ENCODE measurements at places on chromosomes 7 and 10.

- no peak for DNase-seq
Measured at GRCh38 chr7:91054374-91054773, 209.9 kb upstream of the FZD1 start.

GRCh38 chr10:112794201-112794600 is 155.8 kb upstream of the TCF7L2 start:
- no peak for DNase-seq

DNA sequence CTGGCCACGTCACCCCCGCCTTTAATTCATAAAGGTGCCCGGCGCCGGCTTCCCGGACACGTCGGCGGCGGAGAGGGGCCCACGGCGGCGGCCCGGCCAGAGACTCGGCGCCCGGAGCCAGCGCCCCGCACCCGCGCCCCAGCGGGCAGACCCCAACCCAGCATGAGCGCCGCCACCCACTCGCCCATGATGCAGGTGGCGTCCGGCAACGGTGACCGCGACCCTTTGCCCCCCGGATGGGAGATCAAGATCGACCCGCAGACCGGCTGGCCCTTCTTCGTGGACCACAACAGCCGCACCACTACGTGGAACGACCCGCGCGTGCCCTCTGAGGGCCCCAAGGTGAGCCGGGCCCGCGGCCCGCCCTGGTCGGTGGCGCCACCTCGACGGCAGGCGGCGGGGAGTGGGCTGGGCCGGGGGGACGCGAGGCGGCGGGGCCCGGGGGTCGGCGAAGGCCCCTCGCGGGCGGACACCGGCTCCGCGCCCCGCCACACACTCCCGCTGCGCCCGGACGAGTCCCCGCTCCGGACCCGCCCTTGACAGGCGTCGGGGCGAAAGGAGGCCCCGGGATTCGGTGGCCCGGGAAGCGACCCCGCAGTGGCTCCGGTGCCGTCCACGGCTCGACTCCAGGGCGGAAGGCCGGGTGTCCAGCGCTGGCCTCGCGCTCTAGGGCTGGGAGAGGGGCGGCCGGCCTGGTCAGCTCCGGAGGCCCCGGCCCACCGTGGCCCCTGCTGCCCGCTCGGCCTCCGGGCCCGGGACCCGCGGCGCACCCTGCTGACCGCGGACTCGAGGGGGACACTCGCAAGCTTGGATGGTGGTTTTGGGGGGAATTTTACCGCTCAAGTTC is 557 bp downstream of the BAG3 start:
- no peak for DNase-seq

- peak; percentile 78 for DNase-seq
Measured at GRCh38 chr10:65846541-65846940, 1079.3 kb upstream of the LRRTM3 start.

DNA sequence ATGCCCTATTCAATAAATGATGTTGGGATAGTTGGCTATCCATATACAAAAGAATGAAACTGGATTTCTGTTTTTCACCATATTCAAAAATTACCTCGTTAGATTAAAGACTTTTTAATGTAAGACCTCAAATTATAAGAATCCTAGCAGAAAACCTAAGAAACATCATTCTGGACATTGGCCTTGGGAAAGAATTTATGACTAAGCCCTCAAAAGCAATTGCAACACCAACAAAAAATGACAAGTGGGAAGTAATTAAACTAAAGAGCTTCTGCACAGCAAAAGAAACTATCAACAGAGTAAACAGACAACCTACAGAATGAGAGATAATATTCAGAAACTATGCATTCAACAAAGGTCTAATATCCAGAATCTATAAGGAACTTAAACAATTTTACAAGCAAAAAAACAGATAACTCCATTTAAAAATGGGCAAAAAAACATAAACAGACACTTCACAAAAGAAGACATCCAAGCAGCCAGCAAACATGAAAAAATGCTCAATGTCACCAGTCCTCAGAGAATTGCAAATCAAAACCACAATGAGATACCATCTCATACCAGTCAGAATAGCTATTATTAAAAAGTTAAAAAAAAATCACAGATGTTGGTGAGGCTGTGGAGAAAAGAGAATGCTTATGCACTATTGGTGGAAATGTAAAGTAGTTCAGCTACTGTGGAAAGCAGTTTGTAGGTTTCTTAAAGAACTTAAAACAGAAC is 309.8 kb downstream of the AHR start:
- DNase-seq = no peak

GRCh38 chr7:2689951-2690705 is 2.1 kb downstream of the AMZ1 start:
- DNase-seq = no peak

GRCh38 chr10:47364366-47364765 is 16.2 kb downstream of the RBP3 start:
- no peak for DNase-seq

- DNase-seq = no peak
Measured at GRCh38 chr7:68166525-68166924, 1169.9 kb downstream of the TYW1 start.

DNA sequence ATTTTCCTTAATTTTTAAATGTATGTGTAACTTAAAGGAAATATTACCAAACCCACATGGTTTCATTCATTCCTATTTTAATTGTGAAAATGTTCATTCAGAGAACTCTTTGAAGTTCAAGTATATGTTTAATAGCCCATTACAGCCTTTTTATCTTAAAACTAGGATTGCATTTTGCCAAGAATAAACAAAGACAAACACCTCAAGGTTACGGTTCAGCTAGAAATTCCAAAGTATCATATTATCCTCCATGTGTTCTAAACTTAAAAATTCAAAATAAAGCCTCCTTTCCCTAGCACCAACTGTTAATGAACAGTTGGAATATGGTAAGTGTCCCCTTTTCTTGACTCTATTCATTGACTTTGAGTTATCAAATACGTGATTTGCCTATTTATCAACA is 215.6 kb upstream of the SEMA3E start:
- DNase-seq = peak; percentile 61

DNA sequence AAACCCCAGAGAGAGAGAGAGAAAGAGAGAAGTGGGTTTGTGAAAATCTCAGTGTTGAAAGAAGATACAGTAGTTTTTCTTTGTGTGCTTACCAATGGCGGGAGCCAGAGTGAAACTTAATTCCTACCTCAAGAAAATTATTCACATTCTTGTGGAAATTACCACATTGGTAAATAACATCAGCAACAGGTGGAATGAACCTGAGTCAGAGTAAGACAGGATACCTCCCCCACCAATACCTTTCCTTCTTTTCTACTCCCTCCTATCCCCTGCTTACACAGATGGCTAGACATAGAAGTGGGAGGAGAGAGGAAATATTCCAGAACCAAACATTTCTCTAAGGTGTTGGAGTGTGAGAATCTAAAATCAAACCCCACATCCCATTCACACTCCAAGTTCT is 793.9 kb downstream of the SORCS3 start:
- no peak for DNase-seq

GRCh38 chr7:158037211-158037610 is 550.4 kb downstream of the PTPRN2 start:
- DNase-seq = no peak

DNA sequence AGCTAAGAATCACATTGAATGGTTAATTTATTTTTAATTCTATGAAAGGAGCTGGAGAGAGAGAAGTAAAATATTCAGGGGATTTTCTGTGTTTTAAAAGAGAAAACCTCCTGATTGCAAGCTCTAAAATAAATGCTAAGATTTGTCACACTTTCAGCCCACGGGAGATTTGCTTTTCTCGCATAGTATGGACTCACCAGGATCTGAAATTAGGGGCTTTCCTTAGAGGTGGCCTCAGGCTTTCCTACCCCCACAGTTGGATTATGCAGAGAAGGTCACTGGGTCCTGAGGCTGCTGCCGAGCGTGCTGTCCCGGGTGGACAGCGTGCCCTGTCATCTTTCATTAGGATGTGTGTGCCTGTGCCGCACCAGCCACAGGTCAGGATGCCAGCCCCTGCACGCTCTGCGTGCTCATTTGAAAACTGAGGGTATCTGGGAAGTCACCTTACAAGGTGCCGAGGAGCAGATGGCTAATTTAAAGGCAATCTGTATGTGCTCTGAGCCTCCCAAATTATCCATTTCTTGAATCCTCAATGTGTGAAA is 258.8 kb downstream of the CELF2 start:
- no peak for DNase-seq

DNA sequence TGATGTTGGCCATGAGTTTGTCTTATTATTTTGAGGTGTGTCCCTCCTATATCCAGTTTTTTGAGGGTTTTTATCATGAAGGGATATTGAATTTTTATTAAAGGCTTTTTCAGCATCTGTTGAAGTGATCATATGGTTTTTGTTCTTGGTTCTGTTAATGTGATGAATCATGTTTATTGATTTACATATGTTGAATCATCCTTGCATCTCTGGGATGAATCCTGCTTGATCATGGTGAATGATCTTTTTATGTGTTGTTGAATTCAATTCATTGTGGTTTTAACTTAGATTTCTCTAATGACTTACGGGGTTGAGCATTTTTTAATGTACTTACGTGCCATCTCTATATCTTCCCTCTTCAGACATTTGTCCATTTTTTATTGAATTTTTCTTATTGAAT is 22.9 kb downstream of the DLD start:
- DNase-seq = no peak

DNA sequence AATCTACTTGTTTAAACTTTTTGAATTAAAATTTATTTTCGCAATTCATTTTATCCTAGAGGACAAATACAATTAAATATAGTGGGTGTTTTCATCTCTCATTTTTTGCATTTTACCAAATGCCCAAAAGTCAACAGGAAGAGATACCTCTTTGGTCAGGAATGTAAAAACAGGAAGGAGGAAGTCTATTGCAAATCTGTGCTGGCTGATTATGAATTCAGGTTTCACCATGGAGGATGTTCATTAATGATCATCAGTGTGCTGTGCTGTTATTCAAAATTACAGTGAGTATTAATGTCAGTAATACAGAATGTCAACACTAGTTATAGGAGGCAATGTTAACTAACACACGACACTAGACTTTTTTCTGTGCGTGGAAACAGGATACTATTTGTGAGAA is 24.7 kb downstream of the EXOC6 start:
- peak; percentile 6 for DNase-seq

- DNase-seq = peak; percentile 76
Measured at GRCh38 chr7:144468990-144469732, 65.7 kb upstream of the NOBOX start.

GRCh38 chr10:44010873-44011602 is 362.4 kb upstream of the ZNF32 start:
- DNase-seq = no peak

- DNase-seq = no peak
Measured at GRCh38 chr10:91567815-91568214, 65.1 kb downstream of the PPP1R3C start.

DNA sequence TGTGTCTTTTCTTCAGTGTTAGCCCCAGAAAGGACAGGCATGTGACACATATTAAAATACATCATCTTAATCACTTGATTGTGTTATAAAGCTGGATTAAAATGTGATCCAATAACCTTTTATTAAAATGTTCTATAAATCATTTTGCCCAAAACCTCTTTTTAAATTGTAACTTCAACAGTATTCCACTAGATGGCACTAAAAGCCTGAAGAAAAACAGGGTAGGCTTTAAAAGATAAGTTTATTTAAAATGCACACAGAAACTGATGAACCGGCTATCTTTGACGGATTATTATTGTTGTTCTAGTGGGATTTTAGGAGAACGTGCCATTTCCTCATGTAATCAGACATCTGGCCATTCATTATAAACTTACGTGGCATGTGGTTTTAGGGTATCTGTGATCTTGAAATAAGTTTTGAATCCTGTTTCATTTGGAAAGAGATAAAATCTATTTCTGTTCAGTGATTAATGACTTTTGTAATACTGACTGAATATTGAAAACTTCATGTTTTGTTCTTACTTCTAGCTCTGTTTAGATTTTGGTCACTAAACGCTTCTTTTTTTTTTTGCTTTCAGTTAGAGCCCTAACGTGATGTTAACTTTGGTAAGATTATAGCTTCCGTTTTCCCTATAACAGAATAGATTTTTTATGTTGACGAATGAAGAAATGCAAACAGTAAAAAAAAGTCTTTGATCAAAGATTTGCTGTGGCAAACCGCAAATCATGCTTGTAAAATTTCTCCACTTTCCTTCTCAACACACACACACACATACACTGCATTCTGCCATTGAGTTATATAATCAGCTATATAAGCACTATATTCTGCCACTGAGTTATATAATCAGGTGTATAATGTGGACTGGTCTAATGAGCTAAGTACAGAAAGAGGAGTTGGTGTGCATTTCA is 13.6 kb downstream of the VPS50 start:
- peak; percentile 50 for DNase-seq

GRCh38 chr7:154998481-154998880 is 4.4 kb downstream of the PAXIP1 start:
- no peak for DNase-seq

DNA sequence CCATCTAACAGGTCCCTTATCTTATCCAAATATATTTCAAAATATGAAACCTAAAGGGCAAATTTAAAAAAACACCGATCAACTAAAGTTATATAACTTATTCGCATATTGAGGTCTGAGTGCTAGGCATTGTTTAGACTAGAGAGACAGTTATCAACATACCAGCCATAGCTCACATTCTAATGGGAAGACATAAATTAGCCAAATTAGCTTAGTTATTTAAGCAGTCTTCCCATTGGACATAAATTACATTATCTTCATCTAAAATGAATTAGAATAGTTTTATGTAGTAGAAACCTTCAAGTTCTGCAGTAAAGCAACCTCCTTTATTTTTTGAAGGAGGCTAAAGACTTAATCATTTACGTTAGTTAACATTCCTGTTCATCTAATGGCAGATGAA is 17.4 kb downstream of the KIF5B start:
- no peak for DNase-seq

DNA sequence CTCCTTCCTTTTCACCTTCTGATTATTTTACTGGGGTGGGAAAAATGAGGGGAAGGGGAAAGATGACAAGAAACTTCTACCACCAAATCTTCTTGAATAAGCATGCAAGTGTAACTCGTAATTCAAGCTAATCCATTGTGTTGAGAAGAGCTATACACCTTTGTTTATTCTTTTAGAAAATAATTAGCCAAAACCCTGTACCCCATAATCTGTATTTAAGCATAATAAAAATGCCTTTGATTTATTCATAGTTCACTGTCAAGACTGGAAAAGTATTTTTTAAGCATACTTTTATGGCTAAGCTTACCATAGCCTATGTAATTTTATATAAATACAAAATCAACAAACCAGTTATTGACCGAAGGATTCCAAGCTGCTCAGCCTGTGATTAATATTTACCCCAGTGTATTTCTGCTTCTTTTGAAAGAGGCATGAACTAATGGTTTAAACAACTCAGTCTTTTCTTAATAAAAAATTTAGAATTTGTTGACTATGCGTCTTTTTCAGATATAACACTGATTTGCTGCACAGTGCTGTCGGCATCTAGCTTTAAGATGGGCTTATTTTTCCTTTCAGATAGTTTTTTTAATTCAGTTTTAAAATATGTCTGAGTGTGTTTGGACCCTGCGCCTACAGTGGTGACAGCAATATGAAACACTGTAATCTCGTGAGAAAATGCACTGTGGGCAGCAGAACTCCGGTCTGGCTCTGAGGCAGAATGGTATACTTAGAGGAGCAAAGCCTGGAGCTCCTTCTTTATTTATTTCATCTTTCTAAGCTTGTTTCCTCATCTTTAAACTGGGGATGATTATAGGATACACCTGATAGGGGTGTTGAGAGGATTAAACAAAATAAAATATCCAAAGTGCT is 238.8 kb upstream of the LRGUK start:
- no peak for DNase-seq

GRCh38 chr7:159031135-159031701 is 113.4 kb downstream of the VIPR2 start:
- peak; percentile 19 for DNase-seq

GRCh38 chr10:90286941-90287340 is 570.9 kb downstream of the HTR7 start:
- no peak for DNase-seq

All from lung (tissue), 17 donors.